ENCODE measurements at places on chromosomes 7 and 10.

- DNase-seq, result peak; percentile 24
Measured at GRCh38 chr7:106462365-106462859, 177.6 kb upstream of the NAMPT start.

GRCh38 chr7:76310102-76310957, 7.9 kb downstream of the HSPB1 start:
- DNase-seq, result no peak

- DNase-seq, result no peak
Measured at GRCh38 chr7:129354428-129355157, 79.6 kb upstream of the STRIP2 start.

DNA sequence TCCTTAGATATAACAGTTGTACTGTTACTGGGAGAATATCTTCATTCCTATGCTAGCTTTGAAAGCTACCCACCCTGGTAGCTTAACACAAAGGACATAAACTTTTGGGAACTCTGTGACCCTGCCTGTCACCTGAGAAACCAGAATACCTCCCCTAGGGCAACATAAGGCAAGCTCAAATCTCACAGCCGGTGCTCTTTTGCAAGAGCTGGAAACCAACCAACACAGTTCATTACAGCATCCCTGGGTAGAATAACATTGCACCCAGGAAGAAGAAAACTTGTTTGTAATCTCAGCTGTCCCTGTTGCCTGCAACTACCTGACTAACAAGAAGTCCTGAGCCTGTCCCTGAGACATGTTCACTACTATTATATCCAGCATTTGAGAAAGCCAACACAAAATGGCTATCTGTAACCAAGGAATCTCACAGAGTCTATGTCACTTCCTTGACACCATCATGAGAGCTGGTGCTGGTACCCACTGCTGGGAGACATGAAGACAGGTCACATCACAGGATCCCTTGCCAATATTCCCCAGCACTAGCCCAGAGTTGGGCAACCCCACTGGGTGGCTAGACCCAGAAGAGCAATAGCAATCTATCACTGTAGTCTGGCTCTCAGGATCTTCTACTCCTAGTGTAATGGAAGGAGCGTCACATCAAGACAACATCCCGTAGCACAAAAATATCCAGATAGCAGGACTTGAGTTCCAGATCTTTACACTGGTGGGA, 31.3 kb downstream of the AKR1C3 start:
- no peak for DNase-seq

- DNase-seq, result no peak
Measured at GRCh38 chr10:132624847-132625471, 87.4 kb downstream of the INPP5A start.

DNA sequence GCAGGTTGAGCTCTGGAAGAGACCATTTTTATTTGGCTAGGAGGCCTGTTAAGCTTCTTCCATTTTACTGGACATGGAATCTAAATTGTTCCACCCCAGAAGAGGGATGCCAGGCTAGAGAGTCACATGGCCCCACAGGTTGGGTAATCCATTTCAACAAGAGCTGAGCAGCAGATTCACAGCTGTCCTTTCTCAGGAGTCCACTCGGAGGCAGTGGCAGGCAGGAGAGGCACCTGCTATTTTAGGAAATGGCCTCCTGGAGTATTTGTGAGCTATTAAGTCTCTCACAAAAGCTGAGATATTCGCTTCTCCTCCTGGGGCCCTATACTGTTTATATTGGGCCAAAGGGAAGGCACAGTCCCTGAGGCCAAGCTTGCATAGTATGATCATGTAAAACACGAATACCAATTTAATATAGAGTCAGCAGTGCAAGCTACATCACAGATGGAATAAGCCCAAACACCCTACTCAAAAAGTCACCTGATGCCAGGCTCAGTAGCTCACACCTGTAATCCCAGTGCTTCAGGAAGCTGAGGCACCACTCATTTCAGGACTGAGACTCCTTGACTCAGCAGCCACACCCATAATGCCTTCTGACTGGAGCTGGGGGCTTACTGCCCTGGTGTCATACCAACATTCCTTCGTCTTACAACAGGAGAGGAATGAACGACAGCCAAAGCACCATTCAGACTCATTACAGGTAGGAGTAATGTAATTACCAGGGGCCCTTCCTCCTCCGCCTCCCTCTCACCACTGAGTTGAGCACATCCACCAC, 124.1 kb downstream of the LMBR1 start:
- no peak for DNase-seq

DNA sequence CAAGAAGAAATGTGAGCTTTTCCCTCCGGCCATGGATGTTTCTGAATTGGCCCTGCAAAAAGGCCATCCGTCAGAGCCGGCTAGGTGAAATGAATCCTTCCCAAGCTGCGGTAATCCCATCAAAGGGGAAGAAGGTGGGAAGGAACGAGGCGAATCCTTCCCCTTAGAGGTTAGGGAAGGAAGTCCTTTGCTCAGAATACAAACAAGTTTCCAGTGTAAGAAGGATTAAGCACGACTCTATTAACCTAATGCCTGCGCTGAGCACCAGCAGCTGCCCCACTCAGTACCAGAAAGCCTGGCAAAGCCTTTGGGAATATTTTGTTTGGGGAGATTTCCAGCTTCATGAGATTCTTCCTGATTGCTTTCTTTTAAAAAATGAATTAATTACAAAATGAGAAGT, 42.8 kb downstream of the CLRN3 start:
- DNase-seq, result no peak

DNA sequence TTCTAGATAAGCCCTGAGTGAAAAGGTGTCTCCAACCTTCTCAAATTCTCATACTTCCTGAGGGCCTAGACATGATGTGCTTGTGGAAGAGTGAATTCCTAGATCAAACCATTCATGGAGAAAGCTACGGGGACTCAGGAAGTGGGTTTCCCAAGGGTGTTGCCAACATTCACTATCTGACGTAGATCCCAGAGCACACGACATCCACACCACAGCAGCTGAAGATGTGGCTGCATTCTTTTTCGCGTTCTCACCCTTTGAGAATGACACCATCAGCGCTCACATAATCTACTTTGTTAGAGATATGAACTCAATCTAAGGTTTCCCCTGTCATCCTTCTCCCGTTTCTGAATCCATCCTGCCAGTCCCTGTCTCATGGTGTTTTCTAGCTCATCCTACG, 290.8 kb downstream of the DNAJB6 start:
- no peak for DNase-seq

DNA sequence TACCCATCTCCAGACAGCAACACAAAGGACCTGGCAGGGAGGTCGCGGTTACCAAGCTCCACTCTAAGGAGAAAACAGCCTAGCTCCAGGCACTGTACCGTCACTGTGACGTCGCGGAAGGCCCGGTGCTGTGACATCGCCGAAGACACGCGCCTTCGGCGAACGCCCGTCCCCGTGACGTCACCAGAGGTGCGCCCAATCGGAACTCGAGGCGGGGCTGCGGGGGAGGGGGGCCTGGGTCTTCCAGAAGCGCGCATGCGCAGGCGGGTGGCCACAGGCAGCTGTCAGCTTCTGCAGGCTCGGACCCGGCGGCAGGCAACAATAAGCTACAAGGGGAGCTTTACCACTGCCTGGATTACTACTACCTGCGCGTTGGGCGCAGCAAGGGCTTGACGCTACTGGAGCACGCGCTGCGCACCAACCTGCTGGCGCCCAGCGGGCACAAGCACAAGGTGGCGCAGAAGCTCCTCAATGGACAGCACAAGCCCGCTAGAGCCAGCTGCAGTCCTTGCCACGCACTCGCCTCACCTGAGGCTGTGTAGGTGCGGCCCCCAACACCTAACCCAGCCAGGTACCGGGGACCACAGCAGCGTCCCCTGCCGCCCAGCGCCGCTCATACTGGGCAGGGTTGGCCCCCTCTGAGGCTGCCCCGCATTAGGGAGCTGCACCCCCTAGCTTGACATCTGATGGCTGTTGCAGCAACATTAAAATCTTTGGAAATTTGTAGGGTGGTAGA, 208.4 kb downstream of the TPST1 start:
- DNase-seq, result peak; percentile 96

GRCh38 chr10:63005246-63005645, 127.9 kb upstream of the NRBF2 start:
- no peak for DNase-seq

GRCh38 chr7:25028370-25029021, 48.5 kb upstream of the OSBPL3 start:
- DNase-seq, result no peak

GRCh38 chr7:110534241-110534931, 556.5 kb upstream of the LRRN3 start:
- peak; percentile 91 for DNase-seq

DNA sequence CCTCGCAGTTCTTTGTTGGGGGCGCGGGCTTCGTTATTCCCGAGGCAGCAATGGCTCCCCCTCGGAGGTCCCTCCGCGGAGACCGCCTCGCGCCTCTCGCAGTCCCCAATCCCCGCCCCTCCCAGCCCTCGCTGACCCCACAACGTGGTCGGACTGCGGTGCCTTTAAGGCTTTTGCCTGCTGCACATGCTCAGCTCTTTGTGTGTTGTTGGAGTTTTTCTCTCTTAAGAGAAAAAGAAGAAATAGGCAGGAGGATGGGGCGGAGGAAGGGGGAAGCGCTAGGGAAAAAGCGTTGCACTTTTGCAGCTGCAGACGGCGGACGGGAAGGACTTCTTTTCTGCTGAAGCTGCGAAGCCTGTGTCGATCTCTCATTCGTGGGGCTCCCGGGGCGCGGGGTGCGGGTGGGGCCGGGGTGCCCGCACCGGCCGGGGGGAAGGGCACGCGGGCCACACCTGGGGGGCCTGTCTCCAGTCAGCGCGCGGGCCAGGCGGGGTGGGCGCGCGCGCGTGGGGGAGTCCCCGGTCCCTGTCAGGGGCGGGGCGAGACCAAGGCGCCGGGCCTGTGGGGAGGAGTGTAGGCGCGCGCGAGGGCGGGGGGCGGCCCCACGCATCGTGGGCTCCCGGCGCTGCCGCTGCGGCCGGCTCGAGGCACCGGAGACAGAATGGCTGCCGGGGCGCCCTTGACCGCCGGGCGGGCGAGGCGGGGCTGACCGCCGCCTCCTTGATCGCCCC, 445 bp upstream of the ATRNL1 start:
- DNase-seq, result peak; percentile 13

- no peak for DNase-seq
Measured at GRCh38 chr7:107754642-107755041, 10.7 kb downstream of the CBLL1 start.

DNA sequence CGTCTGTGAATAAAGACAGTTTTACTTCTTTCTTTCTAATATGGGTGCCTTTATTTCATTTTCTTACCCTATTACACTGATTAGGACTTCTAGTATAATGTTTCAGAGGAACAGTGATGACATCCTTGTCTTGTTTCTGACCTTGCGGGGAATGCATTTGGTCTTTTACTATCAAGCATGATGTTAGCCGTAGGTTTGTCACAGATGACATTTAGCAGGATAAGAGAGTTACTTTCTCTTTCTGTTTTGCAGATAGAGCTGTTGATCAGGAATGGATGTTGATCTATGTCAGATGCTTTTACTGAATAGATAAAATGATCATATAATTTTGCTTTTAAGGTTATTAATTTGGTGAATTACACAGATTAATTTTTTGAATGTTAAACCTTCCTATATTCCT, 6.6 kb upstream of the IGFBP3 start:
- no peak for DNase-seq

DNA sequence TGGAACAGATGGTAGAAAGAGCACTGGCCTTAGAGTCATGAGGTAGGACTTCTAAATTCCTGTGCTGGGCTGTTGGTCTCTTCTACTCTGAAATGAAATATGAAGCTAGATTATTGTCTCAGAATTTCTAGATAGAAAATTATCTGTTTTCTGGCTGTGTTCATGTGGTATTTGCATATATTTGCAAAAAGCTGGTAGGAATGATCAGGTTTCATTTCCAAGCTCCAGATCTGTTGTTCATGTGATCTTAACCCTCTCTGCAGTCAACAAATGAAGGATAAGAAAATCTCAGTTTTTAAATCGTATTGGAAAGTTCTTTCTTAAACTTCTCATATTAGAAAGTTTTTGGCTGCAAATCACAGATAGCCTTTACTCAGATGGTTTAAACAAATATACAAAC, 248.3 kb downstream of the CDK14 start:
- peak; percentile 98 for DNase-seq

- DNase-seq, result no peak
Measured at GRCh38 chr7:48101968-48102367, 12.9 kb downstream of the UPP1 start.

- peak; percentile 13 for DNase-seq
Measured at GRCh38 chr7:69122953-69123352, 475.3 kb upstream of the AUTS2 start.

- no peak for DNase-seq
Measured at GRCh38 chr7:98174334-98175259, 36.6 kb upstream of the BHLHA15 start.

GRCh38 chr10:64535131-64535867, 1014.1 kb downstream of the REEP3 start:
- no peak for DNase-seq

- no peak for DNase-seq
Measured at GRCh38 chr7:140390034-140390433, 8.3 kb downstream of the SLC37A3 start.

DNA sequence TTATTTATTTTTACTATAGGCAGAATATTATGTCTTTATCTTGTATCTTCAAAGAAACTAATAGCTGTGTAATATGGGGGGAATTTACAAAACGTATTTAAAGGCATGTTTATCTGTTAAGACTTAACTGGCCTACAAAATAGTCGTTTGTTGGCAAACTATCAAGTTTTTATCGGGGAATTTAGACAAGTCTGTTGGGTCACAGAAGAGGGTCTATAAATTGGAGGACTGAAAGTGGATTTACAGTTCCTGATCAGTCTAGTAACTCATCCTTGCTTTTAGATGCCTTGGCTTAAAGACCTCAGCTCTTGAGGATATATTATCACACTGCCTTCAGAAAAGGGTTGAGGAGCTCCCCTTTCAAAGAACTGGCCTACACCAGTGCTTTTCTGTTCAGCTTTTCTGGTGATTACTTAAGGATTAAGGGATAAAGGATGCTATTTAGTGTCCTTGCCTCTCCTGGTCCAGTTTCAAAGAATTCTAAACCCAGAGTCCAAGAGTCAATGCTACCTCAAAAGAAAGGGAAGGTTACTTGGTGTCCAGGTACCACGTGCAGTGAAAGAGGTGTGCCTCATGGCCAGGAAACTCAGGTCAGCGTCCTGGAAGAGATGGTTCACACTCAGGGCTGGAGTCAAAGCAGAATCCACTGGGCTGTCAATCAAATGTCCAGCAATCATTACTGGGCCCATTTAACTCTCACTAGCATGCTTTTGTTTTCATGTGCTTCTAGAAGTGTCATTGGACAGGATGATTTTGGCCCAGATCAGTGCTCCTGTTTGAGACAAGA, 42.9 kb upstream of the ABI1 start:
- no peak for DNase-seq

DNA sequence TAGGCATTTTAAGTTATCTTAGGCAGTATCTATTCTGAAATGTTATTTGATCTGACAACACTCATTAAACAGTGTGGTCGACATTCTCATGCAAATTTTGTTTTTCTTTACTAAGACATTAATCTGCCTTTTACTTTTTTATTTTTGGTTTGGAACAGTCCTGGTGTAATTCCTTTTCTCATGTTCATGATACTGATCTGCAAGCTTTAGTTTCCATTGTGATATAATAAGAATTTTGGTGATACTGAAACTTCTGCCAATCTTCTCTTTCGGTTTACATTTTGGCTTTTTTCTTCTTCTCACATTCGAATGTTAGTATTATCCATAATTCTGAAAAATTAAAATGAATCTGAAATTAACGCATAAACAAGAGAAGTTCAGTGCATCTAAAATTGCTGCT, 281.9 kb upstream of the MTPN start:
- no peak for DNase-seq

GRCh38 chr7:151367284-151367683, 25.7 kb downstream of the NUB1 start:
- no peak for DNase-seq

- no peak for DNase-seq
Measured at GRCh38 chr10:129954492-129955315, 9.4 kb downstream of the EBF3 start.
